ENCODE measurements at places on chromosomes 12 and 14.

DNA sequence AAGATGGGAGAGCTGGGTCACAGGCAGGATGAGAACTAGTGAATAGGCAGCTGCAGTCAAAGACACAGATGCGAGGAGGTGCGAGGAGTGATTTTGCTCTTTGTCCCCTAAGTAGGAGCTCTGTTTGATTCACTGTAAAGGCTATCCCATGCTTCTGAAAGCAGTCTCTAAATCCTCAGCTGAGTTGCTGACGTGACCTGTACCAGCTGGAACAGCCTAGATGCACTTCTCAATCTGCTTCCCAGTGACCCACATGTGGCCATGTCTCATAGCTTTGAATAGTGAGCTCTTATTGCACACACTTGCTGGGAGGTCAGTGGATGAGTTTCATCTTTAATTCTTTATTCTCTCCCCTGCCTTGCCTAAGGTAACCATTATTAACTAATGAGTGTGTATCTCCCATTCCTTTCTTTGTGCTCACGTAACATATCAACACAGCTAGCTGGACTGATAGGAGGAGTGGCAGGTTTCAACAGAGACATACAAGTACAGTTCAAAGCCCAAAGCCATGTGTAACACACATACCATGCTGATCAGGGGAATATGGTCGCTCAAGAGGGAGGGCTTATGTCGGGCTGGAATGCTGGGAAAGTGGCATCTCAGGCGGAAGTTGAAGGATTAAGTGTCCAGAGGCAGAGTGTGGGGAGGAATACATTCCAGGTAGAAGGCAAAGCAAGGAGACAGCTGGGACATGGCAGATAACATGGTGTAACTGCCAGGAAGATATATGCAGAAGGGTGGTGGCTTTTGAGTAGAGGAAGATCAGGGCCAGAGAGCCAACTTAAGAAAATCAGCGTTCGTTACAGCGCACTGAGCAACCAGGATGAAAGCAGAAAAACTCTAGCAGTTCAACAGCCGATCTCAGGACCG, 15.4 kb upstream of the YY1 start:
- DNase-seq: no peak

GRCh38 chr12:100128512-100128908, 14.2 kb downstream of the BLTP3B start:
- DNase-seq: no peak

DNA sequence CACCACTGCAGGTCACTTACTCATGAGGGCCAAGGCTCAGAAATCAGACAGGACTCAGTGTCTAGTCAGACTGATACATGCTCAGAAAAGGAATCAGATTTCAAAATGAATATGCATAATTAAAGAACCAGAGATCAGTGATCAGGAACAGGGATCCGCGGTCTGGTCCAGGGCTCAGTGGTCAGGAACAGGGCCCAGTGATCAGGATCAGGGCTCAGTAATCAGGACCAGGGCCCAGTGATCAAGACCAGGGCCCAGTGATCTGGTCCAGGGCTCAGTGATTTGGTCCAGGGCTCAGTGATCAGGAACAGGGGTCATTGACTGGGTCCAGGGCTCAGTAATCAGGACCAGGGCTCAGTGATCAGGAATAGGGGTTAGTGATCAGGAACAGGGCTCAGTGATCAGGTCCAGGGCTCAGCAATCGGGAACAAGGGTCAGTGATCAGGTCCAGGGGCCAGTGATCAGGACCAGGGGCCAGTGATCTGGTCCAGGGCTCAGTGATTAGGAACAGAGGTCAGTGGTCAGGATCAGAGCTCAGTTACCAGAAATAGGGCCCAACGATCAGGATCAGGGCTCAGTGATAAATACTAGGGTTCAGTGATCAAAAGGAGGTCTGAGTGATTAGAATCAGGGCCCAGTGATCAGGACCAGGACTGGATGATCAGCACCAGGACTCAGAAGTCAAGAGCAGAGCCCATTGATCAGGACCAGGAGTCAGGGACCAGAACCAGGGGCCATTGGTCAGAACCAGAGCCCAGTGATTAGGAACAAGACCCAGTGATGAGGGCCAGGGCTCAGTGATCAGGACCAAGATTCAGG, 175.3 kb downstream of the TMEM121 start:
- DNase-seq: no peak

DNA sequence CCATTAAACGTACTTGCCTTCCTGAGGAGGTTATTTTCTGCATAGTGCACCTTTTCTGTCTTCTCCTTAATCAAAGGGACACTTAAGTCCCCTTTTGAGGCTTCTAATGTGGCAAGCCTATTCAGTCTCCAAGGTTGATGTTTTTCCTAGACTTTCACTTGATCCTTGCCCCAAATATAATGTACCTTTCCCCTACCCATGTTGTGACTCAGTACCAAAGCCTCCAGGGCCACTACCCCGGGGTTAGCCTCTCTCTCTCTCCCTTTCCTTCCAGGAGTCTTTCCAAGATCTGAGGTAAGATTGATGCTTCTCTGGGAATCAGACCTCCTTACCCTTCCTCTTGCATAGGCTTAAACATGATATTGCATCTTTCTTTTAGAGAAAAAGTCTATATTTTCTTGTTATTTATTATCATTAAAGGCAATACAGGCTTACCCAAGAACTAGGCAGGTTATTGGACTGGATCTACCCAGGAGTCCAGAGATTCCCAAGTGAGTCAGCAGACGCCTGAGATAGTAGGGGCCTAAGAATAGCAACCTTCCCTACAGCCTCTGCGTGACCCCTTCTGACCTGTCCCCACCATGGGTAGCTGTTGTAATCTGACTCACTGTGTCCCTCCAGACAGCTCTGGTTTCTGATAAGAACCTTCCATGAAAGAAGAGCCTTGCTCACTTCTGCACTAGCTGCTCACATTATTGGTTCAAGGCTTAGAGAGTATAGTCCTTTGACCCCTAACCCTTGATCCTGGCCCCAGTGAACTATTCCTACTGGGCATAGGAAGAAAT, 172.9 kb downstream of the ZFP36L1 start:
- no peak for DNase-seq

DNA sequence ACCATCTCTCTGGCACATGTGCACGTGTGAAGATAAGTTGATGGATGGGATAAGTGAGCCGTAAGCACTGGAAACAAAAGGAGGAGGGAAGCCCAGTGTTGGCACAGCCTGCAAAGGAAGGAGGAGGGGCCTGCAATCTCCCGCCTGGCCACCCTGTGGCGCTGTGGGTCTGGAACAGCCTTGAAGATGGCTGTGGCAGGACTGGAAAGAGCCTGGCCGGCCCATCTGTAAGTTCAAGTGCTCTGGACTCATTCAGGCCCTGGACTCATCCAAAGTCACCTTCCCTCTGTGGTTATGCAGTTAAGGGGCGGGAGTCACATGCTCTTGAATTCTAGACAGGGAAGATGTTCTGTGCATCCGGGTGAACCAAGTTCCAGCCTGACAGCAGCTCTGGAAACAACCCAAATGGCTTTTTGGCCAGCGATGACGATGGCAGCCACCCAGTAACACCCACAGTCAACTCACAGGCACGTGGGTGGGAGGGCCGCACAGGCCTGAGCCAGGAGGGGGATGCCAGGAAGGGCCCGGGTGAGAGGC, 50.4 kb downstream of the CHGA start:
- no peak for DNase-seq
